ENCODE measurements at places on chromosomes 5 and 9.

DNA sequence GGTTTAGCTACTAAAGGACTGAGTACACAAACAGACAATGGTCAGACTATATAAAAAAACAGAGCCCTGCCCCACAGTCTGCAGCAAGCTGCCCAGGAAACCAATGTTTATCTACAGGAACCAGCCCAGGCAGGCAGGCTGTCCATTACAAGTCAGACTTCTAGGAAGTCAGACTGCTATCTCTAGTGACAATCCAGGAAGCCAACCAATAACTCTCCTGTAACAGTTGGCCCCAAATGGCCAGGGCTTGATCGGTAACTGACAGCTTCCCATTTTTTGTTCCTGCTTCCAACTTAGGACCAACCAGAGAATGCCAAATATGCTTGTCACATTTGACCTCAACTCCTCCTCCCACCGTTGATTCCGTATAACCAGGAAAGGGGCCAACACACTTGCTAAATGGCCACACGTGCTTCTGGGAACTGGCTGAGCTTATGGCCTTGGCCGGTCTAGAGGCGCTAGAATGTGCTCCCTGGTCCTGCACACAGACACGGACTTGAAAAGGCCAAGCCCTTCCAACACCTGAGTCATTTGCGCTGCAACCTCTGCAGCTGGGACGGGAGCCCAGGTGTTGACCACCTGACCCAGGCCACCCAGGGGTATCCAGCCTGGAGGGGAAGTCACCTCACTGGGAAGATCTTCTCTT lies 79.6 kb upstream of the CDK20 start:
- no peaks in the 10 kb centered on the region for H3K36me3 ChIP-seq
- DNase-seq: no peak
- H3K27ac ChIP-seq: no peak overlapping the region
- H3K4me3 ChIP-seq: no peak overlapping the region
- H3K27me3 ChIP-seq: no peaks in the 10 kb centered on the region

DNA sequence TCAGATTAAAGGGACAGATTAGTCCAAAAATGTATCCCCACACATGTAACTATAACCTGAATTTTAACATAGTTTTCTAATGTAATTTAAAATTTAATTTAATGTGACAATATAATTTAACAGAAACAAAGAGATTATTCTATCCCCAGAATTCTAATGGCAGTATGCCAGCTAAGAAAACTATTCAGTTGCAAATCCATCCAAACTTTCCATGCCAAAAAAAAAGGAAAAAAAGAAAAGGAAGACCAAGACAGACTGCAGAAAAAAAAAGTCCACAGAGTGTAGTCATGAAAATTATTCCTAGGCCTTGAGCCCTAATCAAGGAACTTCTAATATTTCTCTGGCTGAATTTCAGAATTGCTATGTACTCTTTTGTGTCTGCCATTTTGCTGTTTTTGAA lies 217.6 kb downstream of the CDH18 start:
- H3K36me3 ChIP-seq: no peaks in the 10 kb centered on the region
- H3K27me3 ChIP-seq: no peaks in the 10 kb centered on the region
- no peak overlapping the region for H3K4me3 ChIP-seq
- no peaks in the 10 kb centered on the region for H3K4me1 ChIP-seq
- H3K27ac ChIP-seq: no peak overlapping the region

DNA sequence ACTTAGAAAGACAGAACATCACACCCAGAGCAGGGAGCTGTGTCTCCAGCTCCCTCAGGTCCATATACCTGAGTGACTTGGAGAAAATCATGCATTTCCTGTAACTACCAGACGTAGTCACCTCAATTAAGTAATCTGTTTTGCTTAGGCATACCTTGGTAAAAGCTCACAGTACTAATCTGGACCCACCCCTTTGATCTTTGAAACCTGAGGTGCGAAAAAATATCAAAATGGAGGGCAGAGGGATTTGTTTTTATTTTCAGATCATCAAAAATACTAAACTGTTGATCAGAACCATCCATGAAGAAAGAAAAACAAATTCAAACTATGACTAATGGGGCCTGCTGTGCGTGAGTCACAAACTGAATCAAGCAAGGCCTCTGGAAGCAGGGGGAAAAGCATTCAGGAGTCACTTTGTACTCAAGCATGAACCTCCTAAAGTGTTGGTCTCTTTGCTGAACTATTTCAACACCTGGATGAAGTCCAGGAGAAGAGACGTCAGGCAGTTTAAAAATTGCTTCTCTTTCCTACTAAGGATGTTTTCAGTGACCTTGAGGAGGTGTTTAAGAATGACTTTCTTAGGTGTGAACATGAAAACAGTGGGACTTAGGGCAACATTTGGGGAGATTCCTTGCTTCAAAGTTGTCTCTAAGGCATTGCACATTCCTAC lies 76.3 kb downstream of the MUSK start:
- H3K4me1 ChIP-seq: no peaks in the 10 kb centered on the region
- H3K36me3 ChIP-seq: no peaks in the 10 kb centered on the region
- H3K27me3 ChIP-seq: no peaks in the 10 kb centered on the region

GRCh38 chr5:108382784-108383330 lies 959 bp upstream of the FBXL17 start:
- peak overlapping the region; percentile 98 for H3K27ac ChIP-seq
- no peaks in the 10 kb centered on the region for H3K36me3 ChIP-seq
- DNase-seq: no peak
- H3K4me1 ChIP-seq: peaks cover 4% of the 10 kb centered on the region

- H3K36me3 ChIP-seq: no peaks in the 10 kb centered on the region
- no peak overlapping the region for H3K27ac ChIP-seq
- DNase-seq: no peak
- no peaks in the 10 kb centered on the region for H3K4me1 ChIP-seq
These were observed 48.2 kb downstream of the ERMP1 start for GRCh38 chr9:5784526-5785315.

GRCh38 chr5:9284781-9285307 lies 261.0 kb downstream of the SEMA5A start:
- H3K27ac ChIP-seq: no peak overlapping the region
- DNase-seq: no peak
- no peaks in the 10 kb centered on the region for H3K36me3 ChIP-seq
- no peaks in the 10 kb centered on the region for H3K4me1 ChIP-seq
- H3K4me3 ChIP-seq: no peak overlapping the region

DNA sequence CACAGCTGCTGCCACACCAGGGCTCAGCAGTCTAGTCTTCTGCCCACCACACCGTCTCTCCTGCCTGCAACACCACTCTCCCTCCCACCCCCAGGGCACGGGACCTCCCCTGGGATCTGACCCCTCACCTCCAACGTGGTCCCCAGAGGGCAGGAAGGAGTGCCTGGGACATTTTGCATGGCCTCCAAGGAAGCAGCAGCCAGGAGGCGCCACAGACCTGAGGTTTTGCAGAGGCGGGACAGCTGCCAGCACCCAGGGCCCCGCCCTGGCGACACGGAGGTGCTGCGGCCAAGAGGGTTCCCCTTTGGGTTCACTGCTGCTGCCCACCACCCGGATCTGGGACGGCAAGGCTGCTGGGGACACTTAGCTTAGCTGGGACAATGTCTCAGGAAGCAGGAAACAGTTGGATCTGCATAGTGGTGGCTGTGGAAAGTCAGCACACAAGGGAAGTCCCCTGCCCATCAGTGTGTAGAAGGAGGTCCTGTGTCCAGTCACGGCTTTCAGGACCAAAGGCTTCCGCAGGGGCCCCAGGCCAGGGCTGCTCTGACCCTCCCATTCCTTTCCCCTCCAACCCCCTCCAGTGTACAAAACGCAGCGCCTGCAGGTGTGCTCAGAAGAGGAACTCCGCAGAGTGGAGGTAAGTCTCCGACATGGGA lies 13.8 kb downstream of the PROP1 start:
- H3K27me3 ChIP-seq: peaks cover 21% of the 10 kb centered on the region
- H3K27ac ChIP-seq: no peak overlapping the region
- no peak overlapping the region for H3K4me3 ChIP-seq
- no peaks in the 10 kb centered on the region for H3K36me3 ChIP-seq
- DNase-seq: no peak
- no peaks in the 10 kb centered on the region for H3K4me1 ChIP-seq

DNA sequence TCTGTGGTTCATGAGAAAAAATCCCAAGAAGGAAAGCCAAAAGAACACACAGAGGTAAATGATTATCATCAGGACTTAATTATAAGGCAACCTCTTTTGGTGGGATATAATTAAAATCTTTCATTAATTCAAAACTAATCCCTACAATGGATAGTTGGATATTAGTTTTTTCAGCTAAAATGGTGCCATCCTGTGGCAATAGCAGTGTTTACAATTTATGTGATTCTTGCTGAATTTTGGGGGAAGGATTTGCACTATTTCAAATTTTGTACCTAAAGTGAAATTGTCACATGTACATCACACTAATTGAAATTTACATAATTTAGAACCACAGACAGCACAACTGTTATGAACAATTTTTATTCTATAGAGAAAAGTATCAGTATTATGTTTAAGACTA lies 67.0 kb downstream of the CAST start:
- no peaks in the 10 kb centered on the region for H3K36me3 ChIP-seq
- no peaks in the 10 kb centered on the region for H3K27me3 ChIP-seq
- DNase-seq: no peak
- H3K27ac ChIP-seq: no peak overlapping the region
- H3K4me1 ChIP-seq: no peaks in the 10 kb centered on the region

GRCh38 chr5:176559683-176560082 lies 10.5 kb downstream of the CDHR2 start:
- no peaks in the 10 kb centered on the region for H3K27me3 ChIP-seq
- H3K36me3 ChIP-seq: no peaks in the 10 kb centered on the region
- no peak overlapping the region for H3K4me3 ChIP-seq
- DNase-seq: no peak
- H3K4me1 ChIP-seq: no peaks in the 10 kb centered on the region

GRCh38 chr5:150118561-150119229 lies 32.3 kb upstream of the CSF1R start:
- no peaks in the 10 kb centered on the region for H3K4me1 ChIP-seq

- no peaks in the 10 kb centered on the region for H3K27me3 ChIP-seq
- peaks cover 16% of the 10 kb centered on the region for H3K4me1 ChIP-seq
- H3K36me3 ChIP-seq: no peaks in the 10 kb centered on the region
- peak; percentile 62 for DNase-seq
- H3K27ac ChIP-seq: peak overlapping the region; percentile 91
These were observed 1.3 kb downstream of the TMEM250 start for GRCh38 chr9:136117291-136117915.

DNA sequence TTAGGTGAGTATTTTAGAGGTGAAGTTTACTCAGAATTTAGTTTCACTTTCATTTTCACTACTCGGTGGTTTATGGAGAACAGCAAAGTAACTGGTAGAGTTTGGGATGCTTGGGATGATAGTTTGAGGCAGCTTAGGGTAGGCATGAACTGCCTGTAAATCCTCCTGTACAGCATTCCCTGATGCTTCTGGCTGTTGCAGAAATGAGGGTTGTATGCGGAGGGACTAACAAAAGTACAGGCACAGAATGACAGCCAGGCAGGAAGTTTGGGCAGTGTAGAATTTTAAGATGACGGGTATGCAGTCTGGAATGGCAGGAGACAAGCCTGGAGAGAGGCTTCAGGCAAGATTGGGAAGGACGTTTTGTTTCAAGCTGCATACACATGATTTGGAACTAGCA lies 48.0 kb upstream of the FAM120AOS start:
- H3K4me3 ChIP-seq: no peak overlapping the region
- peaks cover 12% of the 10 kb centered on the region for H3K4me1 ChIP-seq
- no peaks in the 10 kb centered on the region for H3K27me3 ChIP-seq
- DNase-seq: no peak
- peak overlapping the region; percentile 24 for H3K27ac ChIP-seq

DNA sequence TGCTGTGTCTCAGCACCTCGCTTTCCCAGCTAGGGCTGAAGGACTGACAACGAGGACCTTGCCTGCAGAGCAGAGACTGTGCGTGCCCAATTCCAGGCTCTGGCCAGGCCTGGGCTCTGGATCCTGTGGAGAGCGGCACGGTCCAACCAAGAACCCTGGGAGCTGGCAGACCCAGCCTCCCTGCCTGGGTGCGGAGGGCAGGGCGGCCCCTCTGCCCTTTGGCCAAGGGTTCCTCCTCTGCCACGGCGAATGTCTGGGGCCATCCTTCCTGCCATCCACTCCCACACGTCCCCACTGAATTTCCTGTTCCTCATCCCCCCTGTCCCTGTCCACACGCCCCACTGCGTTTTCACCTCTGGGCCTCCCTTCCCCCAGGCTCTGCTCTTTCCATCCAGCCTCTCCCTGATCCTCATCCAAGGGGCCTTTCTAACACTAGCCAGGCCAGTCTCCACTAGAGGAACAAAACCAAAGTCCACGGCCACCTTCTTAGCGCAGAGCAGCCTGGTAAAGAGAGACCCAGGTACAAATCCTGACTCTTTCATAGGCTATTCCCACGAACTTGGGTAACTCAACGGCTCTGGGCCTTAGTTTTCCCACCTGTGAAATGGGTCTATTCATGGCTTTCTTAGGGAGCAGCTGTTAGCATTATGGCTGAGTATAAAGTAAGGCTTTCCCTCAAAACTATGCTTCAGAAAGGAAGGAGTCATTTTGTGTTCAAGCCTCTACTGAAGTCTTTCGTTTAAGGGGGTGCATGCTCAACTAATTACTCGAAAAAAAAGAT lies 95.5 kb upstream of the PHYKPL start:
- no peaks in the 10 kb centered on the region for H3K27me3 ChIP-seq
- H3K4me1 ChIP-seq: peaks cover 15% of the 10 kb centered on the region
- H3K27ac ChIP-seq: no peak overlapping the region
- H3K36me3 ChIP-seq: no peaks in the 10 kb centered on the region

GRCh38 chr9:13412331-13412730 lies 132.8 kb upstream of the MPDZ start:
- no peak overlapping the region for H3K4me3 ChIP-seq
- H3K4me1 ChIP-seq: no peaks in the 10 kb centered on the region
- no peak for DNase-seq
- no peak overlapping the region for H3K27ac ChIP-seq
- H3K36me3 ChIP-seq: no peaks in the 10 kb centered on the region
- no peaks in the 10 kb centered on the region for H3K27me3 ChIP-seq

- H3K27ac ChIP-seq: peak overlapping the region; percentile 37
- H3K4me3 ChIP-seq: no peak overlapping the region
- no peaks in the 10 kb centered on the region for H3K36me3 ChIP-seq
- no peaks in the 10 kb centered on the region for H3K27me3 ChIP-seq
These were observed 55.9 kb downstream of the IRF1 start for GRCh38 chr5:132434416-132435286.

DNA sequence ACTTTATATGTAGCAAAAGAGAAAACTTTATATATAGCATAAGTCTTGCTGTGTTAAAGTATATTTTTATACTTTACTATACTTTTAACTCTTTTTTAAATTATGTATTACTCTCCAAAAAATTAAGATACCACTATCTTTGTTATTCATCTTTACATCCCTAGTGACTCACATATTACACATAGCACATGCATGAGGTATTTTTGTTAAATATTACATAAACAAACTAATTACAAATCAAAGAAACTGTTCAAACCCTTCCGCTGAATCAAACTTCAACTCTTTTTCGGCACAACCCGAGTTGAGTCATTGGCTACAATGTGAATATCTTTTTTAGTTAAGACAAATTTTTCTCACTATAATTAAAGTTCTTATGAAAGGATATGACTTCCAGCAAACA lies 32.1 kb downstream of the NADK2 start:
- H3K36me3 ChIP-seq: no peaks in the 10 kb centered on the region
- H3K27me3 ChIP-seq: no peaks in the 10 kb centered on the region
- H3K27ac ChIP-seq: no peak overlapping the region
- DNase-seq: no peak
- H3K4me1 ChIP-seq: no peaks in the 10 kb centered on the region

- no peaks in the 10 kb centered on the region for H3K27me3 ChIP-seq
- H3K4me3 ChIP-seq: no peak overlapping the region
- DNase-seq: no peak
- no peaks in the 10 kb centered on the region for H3K4me1 ChIP-seq
- no peak overlapping the region for H3K27ac ChIP-seq
These were observed 172.0 kb downstream of the DENND1A start for GRCh38 chr9:123757960-123758359.
